Activated CD8-positive, alpha-beta memory T cell treated with anti-CD3 and anti-CD28 coated beads, Interleukin-2, amount 10 ng/mL, durations not matched to agents 7 days and 5 days (primary cell): ENCODE measurements at places on chromosomes 16 and 17. TPM values are rescaled to one million over a fixed set of nuclear protein-coding genes. Genes with fewer than 3 reads are reported as not detected.

MYL4 gene
- total RNA-seq = 0.82 TPM

CEP20 gene
- 30.6 TPM for total RNA-seq

DNA sequence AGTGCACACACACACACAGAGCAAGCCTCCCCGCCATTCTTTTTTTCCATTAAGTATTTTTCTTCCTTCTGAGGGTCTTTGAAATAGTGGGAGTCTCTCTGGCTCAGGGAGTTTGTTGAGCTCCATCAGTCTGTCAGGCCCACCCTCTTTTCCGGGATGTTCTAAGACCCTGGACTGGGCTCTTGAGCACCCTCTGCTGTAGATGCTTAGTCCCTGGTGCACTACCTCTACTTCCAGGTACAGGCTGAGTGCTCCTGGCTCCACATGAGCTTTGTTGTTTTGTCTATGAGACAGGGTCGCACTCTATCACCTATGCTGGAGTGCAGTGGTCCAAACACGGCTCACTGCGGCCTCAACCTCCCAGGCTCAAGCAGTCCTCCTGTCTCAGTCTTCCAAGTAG lies 20.7 kb downstream of the LIMD2 start:
- no peak overlapping the region for H3K4me3 ChIP-seq
- no peak for DNase-seq
- H3K27me3 ChIP-seq = no peaks in the 10 kb centered on the region
- H3K36me3 ChIP-seq = peaks cover 7% of the 10 kb centered on the region
- no peak overlapping the region for H3K27ac ChIP-seq

DNA sequence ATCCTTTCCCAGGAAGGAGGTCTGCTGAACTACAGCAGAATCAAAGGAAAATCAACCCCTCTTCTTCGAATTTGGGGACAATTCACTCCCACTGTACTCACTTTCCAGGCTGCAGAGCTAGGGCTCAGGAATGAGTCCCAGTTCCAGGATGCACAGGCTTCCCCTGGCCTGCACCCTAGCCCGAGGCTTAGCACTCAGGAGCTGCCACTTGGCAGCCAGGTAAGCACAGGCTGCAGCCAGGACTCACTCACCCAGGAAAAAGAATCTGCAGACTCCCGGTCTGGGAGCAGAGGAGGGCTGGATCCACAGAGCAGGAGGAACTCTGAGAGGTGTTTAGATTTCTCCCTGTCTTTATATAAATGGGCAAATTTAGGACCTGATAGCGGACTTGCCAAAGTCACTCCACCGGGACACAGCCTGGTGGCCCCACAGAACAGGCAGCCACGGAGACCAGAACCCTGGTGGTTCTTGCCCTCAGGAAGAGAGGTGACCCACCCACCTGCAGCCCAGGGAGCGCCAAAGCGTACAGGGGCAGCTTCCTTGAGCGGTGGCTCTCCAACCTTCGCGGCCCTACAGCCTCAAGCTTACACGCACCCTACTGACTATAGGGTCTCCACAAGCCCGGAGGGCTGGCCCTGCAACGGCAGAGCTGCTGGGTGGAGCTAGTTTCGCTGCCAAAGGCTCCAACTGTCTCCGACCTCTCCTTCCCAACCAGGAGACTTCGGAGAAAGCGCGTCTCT lies 4.8 kb downstream of the CBLN1 start:
- peaks cover 2% of the 10 kb centered on the region for H3K4me1 ChIP-seq
- no peak overlapping the region for H3K4me3 ChIP-seq
- peaks cover 74% of the 10 kb centered on the region for H3K27me3 ChIP-seq
- no peak overlapping the region for H3K27ac ChIP-seq
- peaks cover 5% of the 10 kb centered on the region for H3K36me3 ChIP-seq

DNA sequence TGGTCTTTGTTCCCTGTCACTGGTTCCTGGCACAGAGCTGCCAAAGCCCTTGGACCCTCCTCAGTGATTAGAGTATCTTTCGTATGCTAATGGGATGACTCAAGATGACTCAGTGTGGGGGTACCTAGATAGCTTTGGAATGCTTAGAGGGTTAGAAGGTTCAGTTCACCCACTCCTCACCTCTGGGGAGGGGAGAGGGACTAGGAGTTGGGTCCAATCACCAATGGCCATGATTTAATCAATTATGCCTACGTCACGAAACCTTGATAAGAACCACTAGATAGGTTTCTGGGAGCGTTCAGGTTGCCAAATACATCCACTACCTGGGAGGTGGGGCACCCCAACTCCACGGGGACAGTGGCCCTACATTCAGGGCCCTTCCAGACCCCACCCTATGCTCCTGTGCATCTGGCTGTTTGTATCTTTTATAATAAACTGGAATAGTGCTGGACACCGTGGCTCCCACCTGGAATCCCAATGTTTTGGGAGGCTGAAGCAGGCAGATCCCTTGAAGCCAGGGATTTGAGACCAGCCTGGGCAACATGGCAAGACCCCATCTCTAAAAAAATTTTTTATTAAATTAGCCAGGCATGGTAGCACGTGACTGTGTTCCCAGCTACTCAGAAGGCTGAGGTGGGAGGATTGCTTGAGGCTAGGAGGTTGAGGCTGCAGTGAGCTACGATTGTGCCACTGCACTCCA lies 29.2 kb upstream of the LITAF start:
- H3K27me3 ChIP-seq = peaks cover 5% of the 10 kb centered on the region
- no peak overlapping the region for H3K4me3 ChIP-seq
- H3K4me1 ChIP-seq = peaks cover 40% of the 10 kb centered on the region
- no peak for DNase-seq
- no peak overlapping the region for H3K27ac ChIP-seq

DNA sequence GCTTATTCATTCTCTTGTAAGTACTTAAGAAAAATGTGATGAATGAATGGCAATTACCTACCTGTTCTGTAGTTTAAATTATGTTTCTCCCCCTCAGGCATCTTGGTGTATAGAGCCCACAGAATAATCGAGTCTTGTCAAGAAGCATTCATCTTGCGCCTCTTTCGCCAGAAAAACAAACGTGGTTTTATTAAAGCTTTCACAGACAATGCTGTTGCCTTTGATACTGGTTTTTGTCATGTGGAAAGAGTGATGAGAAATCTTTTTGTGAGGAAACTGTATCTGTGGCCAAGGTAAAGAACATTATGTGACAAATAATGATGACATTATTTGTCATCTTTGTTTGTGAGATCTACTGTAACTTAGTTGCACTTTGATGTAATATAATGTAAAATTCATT lies 6.5 kb downstream of the ERCC4 start:
- no peak overlapping the region for H3K27ac ChIP-seq
- H3K27me3 ChIP-seq = no peaks in the 10 kb centered on the region
- no peak for DNase-seq

- no peak for DNase-seq
- H3K4me1 ChIP-seq = no peaks in the 10 kb centered on the region
- H3K27ac ChIP-seq = no peak overlapping the region
- H3K4me3 ChIP-seq = no peak overlapping the region
- no peaks in the 10 kb centered on the region for H3K27me3 ChIP-seq
Observed at GRCh38 chr17:58360296-58361063, 8.5 kb upstream of the SUPT4H1 start.

DNA sequence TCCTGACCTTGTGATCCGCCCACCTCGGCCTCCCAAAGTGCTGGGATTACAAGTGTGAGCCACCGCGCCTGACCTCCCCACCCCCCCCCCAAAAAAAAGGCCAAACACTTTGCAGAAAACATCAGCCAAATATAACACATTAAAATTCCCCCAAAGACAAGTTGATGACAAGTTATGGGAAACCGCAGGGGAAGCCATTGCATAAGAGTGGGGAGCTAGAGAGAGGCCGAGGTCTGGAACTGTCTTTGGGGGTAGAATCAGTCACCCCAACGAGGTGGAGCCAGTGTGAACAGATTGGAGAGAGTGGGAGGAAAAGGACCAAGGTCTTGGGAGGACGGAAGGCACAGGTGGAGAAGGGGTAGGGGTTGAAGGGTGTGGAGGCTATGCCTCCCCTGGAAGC lies 2.8 kb downstream of the DRC3 start:
- no peak overlapping the region for H3K27ac ChIP-seq
- H3K27me3 ChIP-seq = no peaks in the 10 kb centered on the region
- H3K4me3 ChIP-seq = no peak overlapping the region

DNA sequence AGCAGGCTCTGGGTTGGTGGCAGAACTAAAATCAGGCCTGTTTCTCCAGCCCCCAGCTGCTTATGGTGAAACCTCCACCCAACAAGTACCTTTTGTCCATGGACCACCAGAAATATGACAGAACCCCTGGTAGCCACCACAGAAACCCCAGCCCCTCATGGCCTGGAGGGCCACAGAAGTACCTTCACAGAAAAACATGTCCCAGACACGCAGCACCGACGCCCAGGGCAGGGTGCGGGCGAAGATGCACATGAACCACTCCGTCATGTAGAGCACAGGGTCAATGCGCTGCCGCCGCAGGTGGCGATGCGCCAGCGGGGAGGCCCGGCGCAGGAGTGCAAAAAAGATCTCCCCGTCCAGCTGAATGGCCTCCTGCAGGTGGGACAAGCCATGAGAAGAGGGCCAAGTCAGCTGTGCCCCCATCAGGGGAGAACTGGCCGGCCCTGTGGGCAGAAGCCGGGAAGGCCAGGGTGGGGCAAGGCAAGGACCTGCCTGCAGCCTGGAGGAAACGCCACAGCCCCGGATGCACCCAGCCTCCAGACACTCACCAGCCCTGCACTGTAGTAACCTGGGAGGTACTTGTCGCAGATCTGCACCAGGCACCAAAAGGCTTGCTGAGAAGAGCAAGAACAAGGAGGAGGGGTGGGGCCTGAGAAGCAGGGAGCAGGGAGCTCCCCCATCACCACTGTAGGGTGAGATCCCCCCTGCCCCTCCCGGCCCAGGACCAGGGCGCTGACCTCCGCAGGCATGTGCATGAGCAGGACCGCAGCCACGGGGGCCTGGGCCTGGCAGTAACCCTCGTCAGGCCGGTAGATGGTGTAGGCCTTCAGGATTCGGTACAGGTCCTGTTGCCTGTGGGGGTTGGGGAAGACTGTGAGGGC lies 4.1 kb upstream of the CD2BP2 start:
- H3K4me1 ChIP-seq = peaks cover 32% of the 10 kb centered on the region
- H3K27ac ChIP-seq = no peak overlapping the region
- peak; percentile 38 for DNase-seq
- no peaks in the 10 kb centered on the region for H3K27me3 ChIP-seq

- peaks cover 9% of the 10 kb centered on the region for H3K36me3 ChIP-seq
- peak overlapping the region; percentile 74 for H3K4me3 ChIP-seq
- peak overlapping the region; percentile 57 for H3K27ac ChIP-seq
- DNase-seq = no peak
- H3K27me3 ChIP-seq = no peaks in the 10 kb centered on the region
Observed at GRCh38 chr16:739560-740458, 988 bp downstream of the CIAO3 start.

GRCh38 chr17:51684214-51684613 lies 423.9 kb downstream of the UTP18 start:
- H3K4me3 ChIP-seq = no peak overlapping the region
- no peak for DNase-seq
- no peaks in the 10 kb centered on the region for H3K36me3 ChIP-seq
- H3K27me3 ChIP-seq = peaks cover 2% of the 10 kb centered on the region
- no peaks in the 10 kb centered on the region for H3K4me1 ChIP-seq

DNA sequence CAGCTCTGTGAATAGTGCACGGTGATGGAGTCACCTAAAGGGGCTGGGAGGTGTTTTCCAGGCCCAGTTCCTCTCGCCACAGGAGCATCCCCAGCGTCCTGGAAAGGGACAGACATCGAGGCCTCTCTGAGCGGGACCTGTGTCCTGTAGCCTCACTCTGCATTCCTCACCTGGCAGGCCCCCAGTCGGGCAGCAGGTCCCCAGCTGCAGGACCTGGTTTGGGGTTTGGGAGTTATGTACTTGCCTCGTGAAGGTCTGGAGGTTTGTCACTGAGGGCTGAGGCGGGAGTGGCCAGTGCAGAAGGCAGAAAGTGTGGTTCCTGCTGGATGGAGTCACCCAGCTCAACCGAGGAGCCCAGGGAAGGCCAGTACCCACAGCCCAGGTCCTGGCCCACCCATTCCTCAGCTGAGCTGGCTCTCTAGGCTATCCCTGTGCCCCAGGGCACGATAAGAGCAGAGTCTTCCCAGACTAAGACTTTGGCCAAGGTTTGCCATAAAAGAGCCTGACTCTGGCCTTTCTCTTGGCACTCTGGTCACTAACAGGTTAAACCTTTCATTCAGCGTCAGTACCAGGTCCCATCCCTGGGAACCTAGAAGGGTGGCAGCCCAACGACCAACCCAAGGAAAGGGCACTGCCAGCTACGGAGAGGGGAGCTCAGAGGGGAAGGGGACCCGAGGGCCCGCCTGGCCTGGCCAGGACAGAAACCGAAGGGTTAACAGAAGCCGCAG lies 24.4 kb downstream of the TBX4 start:
- no peak overlapping the region for H3K27ac ChIP-seq
- H3K4me1 ChIP-seq = peaks cover 2% of the 10 kb centered on the region
- peaks cover 24% of the 10 kb centered on the region for H3K27me3 ChIP-seq
- H3K36me3 ChIP-seq = no peaks in the 10 kb centered on the region
- H3K4me3 ChIP-seq = no peak overlapping the region

- no peak for DNase-seq
- no peaks in the 10 kb centered on the region for H3K4me1 ChIP-seq
- H3K4me3 ChIP-seq = no peak overlapping the region
Observed at GRCh38 chr16:897200-897543, 73.6 kb downstream of the LMF1 start.

- H3K27me3 ChIP-seq = no peaks in the 10 kb centered on the region
- peaks cover 3% of the 10 kb centered on the region for H3K36me3 ChIP-seq
- H3K4me3 ChIP-seq = no peak overlapping the region
- no peak for DNase-seq
- H3K27ac ChIP-seq = peak overlapping the region; percentile 98
Observed at GRCh38 chr17:31511580-31511979, 120.1 kb downstream of the RAB11FIP4 start.

DNA sequence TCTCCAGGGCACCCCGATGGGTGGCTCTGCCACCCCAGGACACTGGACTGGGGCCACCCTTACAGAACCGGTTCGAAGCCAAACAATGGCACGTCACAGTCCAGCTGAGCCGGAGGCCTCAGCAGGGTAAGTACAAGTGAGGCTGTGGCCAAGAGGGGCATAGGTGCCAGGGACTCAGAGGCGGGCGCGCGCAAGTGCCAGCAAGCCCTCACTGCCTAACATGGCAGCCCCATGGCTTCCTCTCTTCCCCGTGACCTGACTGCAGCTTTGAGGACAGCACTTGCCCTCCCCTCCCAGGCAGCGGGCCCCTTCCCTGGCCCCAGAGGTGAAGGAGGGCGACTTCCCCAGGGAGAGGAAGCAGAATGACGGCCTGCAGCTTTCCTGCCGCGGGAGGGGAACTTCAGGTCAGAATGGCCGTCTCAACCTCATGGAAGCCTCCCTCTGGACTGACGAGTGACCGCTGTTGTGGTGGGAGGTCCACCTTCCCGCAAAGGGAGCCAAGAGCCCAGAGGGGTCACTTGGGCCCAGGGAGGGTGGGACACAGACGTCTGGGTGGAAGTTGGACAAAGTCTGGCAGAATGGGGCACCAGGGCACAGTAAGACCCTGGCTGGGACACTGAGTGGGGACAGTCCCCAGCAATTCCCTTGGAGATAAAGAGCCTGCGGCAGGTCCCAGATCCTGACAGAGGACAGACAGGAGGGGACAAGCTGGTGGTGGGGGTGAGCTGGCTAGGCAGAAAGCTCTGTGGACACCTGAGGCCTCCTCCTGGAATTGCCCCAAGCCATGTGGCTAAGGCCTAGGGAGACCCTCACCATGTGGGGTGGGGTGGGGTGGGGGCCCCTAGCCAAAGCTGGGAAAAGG lies 52.1 kb upstream of the TOB1 start:
- no peaks in the 10 kb centered on the region for H3K27me3 ChIP-seq
- no peaks in the 10 kb centered on the region for H3K36me3 ChIP-seq
- H3K4me3 ChIP-seq = no peak overlapping the region
- H3K27ac ChIP-seq = peak overlapping the region; percentile 32
- no peak for DNase-seq
- H3K4me1 ChIP-seq = peaks cover 30% of the 10 kb centered on the region
